Upper lobe of left lung (tissue), 6 donors: ENCODE measurements at places on chromosomes 7 and 10.

DNA sequence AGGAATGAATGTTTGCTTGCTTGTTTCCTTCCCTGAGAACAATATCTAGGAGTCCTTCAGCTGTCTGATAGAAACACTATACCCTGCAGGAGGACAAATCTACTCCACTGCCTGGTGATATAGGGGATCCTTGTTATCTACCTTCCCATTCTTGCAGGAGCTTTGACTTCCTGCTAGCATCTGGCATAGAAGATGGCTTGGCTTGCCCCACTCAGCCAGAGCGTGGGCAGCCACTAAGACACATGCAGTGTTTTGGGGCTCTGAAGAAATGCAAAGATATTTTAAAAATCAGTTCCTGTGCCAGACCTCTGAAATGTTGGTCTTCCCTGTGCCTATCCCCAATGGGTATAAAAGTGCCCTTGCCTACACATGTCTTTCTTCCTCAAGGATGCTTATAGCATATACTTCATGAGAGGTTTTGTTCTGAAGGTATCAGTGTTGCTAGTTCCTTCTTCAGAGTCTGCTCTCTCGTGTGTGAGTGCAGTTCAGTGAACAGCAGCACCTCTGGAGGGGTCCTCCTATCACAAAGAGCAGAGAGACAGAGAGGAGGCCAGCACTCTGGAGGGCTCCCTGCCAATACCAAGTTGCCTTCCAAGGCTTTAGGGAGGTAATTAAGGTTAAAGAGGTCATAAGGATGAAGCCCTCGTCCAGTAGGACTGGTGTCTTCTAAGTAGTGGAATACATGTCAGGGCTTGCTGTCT, 149.1 kb upstream of the CALCR start:
- DNase-seq, result no peak

GRCh38 chr7:149719050-149719899, 54.1 kb downstream of the ZNF467 start:
- peak; percentile 63 for DNase-seq

DNA sequence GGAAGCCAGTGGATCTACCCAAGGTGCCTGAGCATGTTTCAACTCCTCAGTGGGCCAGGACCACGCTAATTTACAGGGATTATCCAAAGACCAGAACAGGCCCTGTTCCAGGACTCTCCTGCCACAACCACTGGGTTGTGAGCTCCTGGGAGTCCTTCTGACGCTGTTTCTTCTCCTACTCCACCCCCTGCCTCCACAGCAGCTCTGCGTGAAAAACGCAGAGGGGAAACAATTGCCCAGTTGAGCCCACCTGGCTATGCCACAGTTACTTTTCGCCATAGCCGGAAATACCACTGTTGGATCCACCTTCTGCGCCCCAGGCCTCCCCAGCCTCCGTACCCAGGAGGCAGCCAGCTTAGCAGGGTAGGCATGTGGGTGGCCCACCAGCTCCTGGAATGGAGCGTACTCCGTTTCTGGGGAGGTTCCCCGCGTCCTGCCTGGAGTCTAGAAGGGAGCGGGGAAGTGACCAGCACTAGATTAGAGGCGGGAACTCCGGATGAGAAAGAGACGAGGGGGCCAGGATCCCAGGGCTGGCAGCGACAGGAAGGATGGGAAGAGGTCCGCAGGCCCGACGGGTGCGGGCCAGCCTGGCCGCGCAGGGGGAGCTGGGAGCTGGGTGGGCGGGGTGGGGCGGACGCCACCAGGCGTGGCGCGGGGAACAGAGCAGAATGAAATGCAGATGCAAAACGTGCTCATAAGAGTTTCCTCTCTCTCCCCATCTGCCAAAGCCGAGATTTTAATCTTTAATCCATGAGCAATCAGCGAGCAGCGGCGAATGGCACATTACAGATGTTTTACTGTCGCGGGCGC, 32.1 kb upstream of the PAX2 start:
- DNase-seq, result no peak

- DNase-seq, result no peak
Observed at GRCh38 chr7:104150470-104150869, 57.3 kb downstream of the ORC5 start.

DNA sequence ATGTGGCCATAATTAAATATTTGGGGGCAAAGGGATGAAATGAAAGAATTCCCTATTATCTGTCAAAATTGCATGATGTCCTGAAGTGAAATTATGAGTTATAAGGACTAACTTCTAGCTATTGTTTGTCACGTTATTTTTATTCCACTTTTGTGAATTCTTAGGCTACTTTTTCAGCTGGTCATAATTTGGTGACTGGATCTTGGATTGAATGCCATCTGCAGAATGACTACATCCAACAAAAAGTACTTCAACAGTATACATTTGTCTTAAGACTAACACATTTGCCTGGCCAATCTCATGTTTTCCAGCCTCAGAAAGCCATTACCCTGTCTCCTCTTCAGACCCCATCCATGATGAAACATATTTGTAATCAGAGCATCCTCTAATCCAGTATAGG, 48.1 kb upstream of the WNT16 start:
- no peak for DNase-seq
